Stimulated activated CD4-positive, alpha-beta T cell treated with anti-CD3 and anti-CD28 coated beads, Interleukin-15, amount 100 ng/mL, for 1 hour (primary cell): ENCODE measurements at places on chromosomes 13 and 19.

GRCh38 chr13:77002590-77003190 is 10.8 kb downstream of the CLN5 start:
- no peak for DNase-seq

DNA sequence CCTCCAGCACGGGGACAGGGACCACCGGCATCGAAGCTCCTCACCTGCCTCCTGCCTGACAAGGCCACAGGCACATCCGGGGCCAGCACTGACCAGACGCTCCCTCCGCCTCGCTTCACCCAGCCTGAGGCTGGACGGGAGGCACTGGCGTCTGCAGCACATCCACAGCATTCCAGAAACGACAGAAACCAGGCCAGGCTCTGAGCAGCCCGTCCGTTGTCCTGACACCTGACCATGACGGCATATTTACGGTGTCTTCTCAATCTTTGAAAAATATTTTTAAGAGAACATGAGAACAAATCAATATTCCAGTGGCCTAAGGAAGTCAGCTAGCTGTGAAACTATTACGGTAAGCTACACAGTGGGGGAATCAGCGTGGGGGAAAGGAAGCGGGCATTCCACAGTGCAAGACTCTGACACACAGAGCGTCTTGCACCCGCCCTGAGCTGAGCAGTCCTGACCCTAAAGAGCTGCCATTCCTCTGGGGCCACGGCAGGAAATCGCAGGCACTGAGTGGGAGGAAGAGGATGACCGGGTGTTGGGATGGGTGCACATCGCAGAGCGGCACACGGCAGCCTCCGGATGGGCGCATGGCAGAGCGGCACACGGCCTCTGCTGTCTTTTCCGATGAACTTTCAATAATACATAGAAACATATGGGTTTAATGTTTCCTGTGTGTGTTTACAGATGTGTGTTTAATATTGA is 26.8 kb downstream of the RASA3 start:
- DNase-seq, result no peak

DNA sequence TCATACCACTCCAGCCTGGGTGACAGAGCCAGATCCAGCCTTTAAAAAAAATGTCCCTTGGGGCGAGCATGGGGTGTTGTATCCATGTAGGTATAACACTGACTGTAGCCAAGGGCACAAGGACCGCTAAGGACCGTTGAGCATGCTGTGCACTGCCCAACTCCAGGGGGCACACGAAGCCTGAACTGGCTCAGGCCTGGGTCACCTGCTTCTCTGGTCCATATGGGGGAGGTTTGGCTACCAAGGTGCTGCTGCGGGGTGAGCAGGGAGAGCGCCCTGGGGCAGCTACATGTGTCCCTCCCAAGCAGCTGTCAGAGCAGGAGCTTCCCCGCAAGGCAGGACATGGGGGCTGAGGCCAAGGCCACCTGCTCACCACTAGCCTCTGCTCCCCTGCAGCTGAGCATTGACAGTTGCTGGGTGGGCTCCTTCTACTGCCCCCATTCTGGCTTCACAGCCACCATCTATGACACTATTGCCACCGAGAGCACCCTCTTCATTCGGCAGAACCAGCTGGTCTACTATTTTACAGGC is 16.3 kb downstream of the CATSPERG start:
- no peak for DNase-seq

- DNase-seq, result no peak
These were observed 524.7 kb downstream of the GPC5 start for GRCh38 chr13:91922969-91923592.

DNA sequence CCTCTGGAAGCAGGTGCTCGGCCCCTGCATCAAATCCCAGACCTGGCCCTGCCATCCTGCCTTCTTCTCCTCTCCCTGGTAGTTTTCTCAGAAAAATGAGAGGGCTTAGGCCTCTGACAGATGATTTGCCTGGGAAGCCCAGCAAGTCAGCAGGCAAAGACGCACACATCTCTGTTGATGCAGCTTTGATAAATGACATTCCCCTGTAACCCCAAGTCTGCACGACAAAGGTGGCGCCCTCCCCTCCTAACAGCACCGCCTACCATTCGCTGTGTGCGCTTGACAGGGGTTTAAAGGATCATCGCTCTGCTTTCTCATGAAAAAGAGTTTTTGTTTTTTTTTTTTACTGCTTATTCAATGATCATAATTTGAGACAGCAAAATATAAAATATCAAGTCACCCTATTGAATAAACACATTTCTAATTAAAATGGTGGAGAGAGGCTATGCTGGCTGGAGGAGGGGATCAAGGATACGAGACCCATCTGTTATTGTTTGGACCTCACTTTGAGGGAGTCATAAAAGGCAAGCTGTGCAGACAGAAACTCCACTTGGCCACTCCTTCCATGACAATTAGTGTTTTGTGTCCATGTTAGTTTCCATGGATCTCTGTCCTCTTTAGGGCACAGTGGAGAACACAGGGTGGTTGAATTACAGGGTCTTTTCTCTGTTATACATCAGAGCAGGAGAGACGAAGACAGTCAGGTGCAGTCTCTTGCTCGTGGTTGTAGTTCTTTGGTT is 126.1 kb downstream of the FGF9 start:
- no peak for DNase-seq

DNA sequence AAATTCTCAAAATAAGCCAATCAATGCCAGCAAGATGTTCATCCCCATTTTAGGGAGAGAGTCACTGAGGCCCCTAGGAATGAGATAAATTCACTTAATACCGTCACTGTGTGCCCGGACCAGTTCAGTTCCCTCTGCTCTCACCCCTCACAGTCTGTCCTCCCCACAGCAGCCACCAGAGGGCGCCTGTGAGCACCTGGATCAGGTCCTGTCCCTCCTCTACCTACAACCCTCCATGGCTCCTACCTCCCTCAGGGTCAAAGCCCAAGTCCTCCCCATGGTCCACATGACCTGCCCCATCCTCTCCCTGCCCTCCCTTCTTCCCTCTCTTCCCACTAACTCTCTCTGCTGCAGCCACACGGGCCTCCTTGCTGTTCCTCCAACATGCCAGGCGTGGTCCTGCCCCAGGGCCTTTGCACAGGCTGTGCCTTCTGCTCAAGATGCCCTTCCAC is 42.0 kb upstream of the NFIC start:
- DNase-seq, result peak; percentile 51

DNA sequence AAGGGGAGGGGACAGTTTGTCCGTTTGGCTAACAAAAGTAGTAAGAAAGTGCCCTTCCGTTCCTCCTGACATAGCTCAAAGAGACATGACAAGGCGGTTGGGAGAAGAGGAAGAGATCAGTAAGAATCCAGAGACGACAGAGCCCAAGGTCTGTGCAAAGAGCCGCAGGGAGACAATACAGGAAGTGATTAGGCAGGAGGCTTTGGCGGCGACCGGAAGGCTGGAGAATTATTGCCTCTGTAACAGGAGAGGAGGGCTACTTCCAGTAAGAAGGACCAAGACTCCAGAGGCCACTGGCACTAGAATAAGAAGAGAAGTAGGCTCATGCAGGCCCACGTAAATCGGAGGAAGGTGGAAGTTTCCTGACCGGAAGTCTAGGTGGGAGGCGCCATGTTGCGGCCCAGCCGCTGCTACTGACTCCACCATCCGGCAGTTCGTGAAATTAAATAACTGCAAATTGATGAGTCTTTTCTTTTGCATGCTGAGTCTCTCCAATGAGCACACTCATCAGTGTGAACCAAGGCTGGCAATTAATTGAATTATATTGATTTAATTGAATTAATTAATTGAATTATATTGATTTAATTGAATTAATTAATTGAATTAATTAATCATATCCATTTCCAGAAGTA is 9.9 kb downstream of the RFX2 start:
- peak; percentile 11 for DNase-seq

DNA sequence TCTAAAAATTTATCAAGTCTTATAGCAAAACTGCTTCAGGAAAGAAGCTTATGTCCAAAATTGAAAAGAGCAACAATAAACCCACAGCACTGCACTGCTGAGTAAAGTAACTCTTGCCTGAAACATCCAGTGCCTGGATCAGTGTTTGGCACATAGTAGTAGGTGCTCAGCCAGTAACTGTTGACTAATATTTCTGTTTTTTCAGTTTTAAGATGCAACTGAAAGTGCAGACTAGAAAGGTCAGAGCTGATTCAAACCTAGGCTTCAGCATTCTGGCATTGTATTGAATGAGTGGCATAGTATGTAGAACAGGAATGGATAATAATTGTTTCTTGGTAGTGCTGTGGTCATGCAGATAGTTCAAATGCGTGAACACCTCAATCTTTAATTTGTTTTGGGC is 67.6 kb downstream of the UBL3 start:
- DNase-seq, result no peak

- DNase-seq, result no peak
These were observed 129.3 kb upstream of the SERP2 start for GRCh38 chr13:44244288-44244687.

DNA sequence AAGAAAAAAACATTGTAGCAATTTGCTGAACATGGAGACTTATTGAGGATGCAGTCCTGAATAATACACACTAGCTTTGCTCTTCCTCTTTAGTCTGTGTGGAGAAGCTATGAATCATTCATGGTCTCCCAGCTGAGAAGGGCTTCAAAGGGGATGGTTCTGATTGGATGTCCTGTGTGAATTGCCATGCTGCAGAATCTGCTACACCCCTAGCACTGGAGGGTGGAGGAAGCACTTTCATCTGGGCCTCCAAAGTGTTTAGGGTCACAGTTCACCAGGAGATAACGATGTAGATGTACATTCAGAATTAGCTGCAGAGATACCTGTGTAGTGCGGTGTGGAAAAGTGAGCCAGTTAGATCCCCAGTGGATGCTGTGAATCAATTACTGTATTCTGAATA is 321.1 kb upstream of the EDNRB start:
- no peak for DNase-seq

- no peak for DNase-seq
These were observed 112.2 kb upstream of the GPR12 start for GRCh38 chr13:26872525-26873385.

DNA sequence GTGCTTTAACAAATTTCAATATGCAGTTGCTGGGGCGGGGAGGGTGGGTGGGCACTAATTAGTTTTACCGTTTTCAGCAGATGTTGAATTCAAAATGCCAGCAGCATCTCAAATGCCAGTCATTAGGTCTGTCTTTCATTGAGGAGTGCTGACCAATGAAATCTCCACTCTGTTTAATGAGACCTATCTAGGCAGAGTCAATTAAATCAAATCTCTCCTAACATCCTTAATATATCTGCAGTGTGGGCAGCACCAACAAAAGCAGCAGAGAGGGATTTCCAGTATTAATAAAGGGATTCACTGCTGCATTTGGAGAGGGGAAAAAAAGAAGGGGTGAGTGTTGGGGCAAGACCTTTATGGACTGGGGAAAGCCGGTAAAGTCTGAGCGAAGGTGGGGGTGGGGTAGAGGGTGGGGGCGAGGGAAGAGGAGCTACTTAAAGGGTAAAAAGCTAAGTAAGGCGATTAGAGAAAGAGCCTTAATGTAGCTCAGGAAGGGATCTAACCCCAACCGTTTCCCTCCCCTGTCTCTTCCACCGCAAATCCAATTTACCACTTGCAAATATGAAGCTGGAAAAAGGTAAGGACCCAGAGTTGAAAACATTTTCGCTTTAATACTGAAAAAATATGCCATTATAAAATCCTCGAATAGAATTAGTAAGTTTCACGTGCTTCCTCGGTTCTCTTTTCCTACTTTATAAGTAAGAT is 4.5 kb downstream of the SLITRK1 start:
- no peak for DNase-seq
